COLO829 (cell line): ENCODE measurements at places on chromosomes 3 and 15.
A peak's percentile ranks its signal among the peaks of the same experiment; 100 is the strongest.

DNA sequence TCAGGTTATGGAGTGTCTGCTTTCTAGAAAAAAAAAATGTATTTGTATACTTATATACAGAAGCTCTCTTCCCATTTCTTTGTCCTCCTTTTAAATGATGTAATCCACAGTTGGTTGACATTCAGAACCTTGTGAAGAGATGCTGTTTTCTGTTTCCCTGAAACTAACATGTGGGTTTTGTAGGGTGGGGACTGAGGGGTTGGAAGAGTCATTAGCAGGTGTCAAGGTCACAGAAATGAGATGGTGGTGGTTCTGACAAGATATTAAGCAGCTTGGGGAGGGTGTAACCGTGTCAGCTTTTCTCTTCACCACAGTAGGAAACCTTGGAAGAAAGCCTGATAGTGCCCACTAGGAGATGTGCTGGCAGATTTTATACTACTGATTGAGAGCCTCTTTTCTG lies 2.4 kb downstream of the RASA2 start:
- no peak for DNase-seq

GRCh38 chr15:63933522-63933921 lies 99.8 kb upstream of the HERC1 start:
- DNase-seq, result no peak

DNA sequence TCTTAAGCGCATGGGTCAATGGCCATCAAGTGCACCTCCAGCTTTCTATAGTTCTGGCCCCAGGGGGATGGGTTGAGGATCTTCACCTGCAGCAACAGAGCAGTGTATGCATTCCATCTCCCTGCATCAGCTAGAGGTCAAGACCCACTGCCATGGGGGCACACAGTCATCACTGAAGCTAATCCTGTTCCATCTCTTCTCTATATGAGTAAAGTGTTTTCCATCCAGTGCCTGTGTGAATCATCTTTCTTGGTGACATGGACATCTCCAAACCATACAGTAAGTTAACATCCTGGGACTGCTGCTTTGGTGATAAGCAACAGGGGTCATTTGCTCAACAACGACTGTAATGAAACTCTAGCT lies 4.4 kb upstream of the ENTPD3 start:
- no peak for DNase-seq

GRCh38 chr3:78545827-78546226 lies 1222.0 kb downstream of the ROBO1 start:
- no peak for DNase-seq

DNA sequence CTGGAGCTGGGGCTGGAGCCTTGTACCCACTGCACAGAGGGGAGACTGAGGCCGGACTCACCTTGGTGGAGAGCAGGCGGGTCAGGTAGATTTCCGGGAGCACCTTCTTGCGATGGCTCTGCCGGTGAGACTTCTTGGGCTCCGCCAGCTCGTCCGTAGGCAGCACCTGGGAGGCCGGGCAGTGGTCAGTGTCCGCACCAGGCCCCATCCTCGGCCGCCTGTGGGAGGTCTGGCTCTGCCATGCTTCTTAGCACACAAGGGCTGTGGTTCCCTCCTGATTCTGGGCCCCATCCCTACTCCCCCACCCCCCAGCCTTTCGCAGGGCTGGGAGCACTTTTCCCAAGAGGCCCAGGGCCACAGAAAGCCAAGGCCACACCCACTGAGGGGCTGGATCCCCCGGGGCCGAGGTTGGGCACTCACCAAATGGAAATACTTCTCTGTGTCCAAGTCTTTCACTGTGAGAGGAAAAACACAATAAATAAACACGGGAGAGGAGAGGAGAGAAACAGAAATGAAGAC lies 17.4 kb downstream of the H1-8 start:
- DNase-seq, result no peak

- DNase-seq, result no peak
Observed at GRCh38 chr3:120471643-120472042, 20.9 kb upstream of the FSTL1 start.

DNA sequence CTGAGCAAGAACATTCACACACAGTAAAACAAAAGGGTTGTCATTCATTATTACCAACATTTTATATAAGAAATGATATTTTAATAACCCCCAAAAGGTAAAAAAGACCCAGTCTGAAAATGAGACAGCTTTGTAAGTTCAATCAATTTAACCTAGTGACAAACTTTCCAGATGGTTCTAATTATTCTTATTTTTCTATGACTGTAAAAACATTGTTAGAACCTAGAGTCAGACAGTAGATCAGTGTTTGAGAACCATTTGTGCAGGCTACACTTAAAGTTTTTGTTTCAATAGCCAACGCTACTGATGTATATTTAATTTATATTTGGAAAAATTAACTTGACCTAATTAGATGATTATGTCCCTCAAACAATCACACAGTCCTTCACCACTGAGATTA lies 708.4 kb upstream of the CBLB start:
- no peak for DNase-seq

DNA sequence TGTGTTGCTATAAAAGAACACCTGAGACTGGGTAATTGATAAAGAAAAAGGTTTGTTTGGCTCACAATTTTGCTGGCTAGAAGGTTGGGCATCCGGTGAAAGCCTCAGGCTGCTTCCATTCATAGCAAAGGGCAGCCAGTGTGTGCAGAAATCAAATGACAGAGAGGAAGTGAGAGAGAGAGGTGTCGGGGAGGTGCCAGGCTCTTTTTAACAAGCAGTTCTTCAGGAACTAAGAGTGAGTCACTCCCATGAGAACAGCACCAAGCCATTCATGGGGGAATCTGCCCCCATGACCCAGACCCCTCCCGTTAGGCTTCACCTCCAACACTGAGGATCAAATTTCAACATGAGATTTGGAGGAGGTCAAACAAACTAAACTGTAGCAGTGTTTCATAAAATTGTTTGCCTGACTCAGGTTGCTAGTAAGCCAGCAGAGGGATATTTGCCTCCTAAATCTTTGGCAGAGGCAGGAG lies 4.5 kb upstream of the PARP15 start:
- DNase-seq, result peak; percentile 82

DNA sequence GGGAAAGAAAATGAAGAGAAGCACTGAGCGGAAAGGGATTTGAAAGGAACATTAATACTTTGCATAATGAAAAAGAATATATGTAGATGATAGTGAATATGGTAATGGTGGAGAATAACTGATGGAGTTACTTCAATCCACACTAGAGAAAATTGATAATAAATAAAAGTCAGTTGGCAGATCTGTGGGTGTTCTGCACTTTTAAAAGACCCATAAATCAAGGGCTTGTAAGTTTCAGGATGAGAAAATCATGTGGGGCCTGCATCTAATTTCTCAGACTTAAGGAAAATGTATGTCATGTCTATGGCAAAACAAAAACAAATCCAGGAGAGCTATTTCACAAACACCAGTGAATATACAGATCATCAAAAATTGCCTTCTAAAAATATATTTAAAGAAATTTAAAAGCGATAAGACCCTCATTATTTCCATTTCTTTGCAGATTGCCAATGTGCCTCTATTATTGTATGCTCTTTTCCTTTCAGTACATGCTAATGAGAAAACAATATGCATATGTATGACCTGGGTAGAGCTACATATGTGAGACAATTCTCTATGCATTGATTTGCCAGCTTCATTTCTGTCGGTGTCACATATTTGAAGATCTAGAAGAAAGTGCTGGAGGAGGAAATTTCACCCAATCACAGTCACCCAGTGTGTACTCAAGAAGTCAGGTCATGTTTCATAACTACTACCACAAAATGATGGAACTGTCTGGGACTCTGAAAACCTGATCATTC lies 269.9 kb upstream of the PDZRN3 start:
- no peak for DNase-seq

DNA sequence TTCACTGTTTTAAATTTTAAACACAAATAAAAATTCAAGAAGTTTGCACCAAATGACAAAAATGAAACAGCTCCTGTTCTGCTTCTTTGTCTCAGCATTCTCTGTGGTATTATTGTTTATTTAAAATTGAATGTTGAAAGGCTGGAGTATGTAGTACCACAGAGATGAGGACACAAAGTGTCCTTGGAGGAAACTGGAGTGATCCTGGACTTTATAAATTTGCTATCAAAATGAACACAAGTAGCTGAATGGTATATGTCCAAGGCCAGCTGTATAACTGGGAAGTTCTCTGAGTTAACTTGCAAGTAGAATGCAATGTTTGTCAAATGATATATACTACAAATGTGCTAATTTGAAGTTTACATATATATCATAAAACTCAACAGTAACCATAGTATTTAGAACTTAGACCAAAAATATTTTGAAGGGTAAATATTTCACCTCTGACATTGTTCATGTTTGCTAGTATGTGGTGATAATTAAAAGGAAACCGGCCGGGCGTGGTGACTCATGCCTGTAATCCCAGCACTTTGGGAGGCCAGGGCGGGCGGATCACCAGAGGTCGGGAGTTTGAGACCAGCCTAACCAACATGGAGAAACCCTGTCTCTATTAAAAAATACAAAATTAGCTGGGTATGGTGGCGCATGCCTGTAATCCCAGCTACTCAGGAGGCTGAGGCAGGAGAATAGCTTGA lies 12.3 kb downstream of the BTLA start:
- no peak for DNase-seq

GRCh38 chr3:147680837-147681483 lies 271.8 kb downstream of the ZIC1 start:
- DNase-seq, result no peak

DNA sequence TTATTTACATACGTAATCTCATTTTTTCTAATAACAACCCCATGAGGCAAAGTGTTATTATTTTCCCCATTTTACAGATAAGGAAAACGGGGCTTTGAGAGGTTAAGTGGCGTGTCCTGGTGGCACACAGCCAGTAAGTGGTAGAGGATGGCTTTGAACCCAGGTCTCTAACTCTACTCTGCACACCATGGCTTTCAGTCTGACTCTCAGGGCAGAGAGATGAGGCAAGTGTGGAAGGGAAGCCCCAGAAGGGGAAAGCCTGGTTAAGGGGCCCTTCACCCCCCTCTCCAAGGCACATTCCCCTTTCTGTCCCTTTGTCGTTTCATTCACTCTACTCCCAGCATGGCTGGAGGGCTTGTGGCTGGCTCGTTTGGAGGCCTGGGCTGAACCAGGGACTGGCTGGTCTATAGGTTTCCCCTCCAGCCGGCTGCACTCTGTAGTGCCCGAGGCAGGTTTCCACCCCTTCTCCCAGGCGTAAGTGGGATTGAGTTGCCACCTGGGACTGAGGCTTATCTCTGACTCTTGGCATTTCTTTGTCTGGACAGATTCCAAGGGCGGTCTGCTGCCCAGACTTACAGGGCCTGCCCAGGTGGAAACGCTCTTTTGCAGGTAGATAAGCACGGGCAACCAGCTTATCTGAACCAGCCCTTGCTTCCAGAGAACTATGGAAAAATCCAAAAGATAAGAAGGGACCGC lies 12.1 kb downstream of the SEMA4B start:
- no peak for DNase-seq

- no peak for DNase-seq
Observed at GRCh38 chr3:70464876-70465275, 152.4 kb upstream of the MDFIC2 start.

- DNase-seq, result no peak
Observed at GRCh38 chr3:102896851-102897621, 462.2 kb downstream of the ZPLD1 start.

DNA sequence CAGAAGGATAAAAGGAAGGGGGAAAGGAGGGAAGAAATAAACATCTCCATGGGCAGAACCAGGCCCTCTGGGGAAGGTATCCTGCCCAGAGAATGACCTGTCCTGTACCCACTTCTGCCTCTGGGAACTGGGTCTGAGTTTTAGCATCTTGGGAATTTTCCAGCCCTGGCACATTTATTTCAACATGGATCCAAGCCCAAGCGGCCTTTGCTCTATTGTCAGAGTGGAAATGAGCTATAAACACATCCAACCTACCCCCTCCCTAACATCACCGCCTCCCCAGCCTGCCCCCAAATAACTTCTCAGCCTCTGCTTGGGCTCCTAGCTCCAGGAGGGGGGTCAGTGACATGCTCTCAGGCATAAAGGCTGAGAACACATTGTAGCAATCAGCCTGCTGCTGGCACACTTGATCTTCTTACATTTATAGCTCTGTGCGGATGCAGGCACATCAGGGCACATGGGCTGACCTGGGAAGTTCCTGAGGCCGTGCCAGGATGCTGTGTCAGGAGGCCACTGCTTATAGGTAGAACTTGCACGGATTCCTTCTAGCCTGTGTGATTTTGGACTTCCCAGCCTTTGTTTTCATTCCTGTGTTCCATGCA lies 4.6 kb upstream of the OXTR start:
- DNase-seq, result no peak

DNA sequence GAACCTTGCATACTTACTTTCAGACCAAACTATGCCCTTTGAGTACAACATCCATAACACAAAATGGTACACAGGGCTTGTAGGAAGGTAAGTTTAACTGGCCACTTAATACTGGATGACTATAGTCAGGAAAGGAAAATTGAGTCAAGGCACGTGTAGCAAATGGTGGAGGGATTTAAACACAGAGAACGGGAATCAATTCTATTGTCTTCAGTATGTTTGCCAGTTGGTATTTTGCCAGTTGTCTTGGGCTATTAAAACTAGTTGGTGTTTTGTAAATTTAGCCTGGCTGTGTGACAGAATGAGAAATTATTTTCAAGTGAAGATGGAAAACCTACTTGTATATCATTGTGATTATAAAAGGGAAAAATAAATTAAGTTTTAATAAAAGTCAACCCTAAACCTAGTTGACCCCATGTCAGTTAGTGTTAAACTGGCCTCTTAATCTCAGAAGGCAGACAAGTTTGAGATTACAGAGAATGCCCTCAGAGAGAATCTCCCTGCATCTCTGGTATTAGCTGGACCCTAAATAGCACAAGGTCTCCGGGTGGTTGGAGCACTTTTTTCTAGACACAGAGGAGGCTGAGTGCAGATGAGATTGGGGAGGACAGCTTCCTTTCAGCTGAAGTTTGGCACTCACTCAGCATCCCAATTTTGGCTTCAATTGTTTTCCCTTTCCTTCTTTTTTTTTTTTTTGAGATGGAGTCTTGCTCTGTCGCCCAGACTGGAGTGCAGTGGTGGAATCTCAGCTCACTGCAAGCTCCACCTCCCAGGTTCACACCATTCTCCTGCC lies 91.2 kb downstream of the MB21D2 start:
- DNase-seq, result no peak

- no peak for DNase-seq
Observed at GRCh38 chr3:4432259-4432658, 34.8 kb downstream of the SUMF1 start.

- peak; percentile 47 for DNase-seq
Observed at GRCh38 chr15:72358650-72359171, 17.1 kb downstream of the HEXA start.

DNA sequence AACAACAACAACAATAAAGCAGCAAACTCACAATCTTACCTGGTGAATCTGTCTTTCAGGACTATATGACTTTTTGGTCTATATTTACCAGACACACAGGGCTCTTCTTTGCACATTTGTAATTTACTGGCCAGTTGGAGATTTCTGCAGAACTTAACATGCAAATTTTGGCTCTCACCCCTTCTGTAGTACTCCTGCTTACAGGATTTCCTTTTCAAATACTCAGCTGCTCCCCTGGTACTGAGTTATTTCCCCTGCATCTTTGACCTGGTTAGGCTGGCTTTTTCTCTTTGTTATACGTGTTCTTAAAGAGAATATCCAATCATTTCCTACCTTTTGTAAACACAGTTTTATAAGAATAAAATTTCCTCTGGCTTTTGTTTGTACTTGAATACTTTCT lies 228.0 kb downstream of the MBNL1 start:
- DNase-seq, result no peak
